ENCODE measurements at places on chromosomes 3 and 15.

GRCh38 chr3:180987344-180987743, 2.2 kb downstream of the DNAJC19 start:
- no peak for DNase-seq

GRCh38 chr15:54618120-54618519, 578.6 kb downstream of the RSL24D1 start:
- no peak for DNase-seq

DNA sequence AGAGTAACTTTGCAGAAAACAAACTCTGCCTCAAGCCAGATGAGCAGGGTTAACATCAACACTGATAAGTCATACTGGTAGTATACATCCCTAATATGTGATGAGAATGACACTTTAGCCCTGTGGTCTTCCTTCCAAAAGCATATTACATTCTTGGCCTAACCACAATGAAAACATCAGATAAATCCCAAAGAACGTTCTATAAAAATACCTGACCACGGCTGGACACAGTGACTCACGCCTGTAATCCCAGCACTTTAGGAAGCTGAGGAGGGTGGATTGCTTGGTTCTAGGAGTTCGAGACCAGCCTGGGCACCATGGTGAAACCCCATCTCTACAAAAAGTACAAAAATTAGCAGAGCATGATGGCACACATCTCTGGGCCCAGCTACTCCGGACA, 4.7 kb downstream of the TMCC1 start:
- DNase-seq: no peak

- DNase-seq: no peak
These were observed 9.7 kb upstream of the CMTM7 start for GRCh38 chr3:32381922-32382321.

DNA sequence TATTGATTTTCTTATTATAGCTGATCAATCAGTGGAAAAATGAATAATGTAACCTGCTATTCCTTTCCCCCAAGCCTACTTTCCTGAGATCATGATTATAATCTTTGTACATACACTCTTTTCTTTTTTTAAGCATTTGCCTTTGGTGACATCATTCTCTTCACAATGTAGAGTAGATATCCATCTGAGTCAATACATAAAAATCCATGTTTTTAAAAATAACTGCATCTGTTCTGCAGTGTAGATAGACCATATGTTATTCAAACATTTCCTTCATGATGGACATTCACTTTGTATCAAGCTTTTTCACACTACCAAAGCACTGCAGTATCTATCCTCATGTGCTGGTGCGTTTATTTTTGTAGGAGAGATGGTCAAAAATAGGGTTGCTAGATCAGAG, 211.1 kb downstream of the PTPRG start:
- DNase-seq: no peak

DNA sequence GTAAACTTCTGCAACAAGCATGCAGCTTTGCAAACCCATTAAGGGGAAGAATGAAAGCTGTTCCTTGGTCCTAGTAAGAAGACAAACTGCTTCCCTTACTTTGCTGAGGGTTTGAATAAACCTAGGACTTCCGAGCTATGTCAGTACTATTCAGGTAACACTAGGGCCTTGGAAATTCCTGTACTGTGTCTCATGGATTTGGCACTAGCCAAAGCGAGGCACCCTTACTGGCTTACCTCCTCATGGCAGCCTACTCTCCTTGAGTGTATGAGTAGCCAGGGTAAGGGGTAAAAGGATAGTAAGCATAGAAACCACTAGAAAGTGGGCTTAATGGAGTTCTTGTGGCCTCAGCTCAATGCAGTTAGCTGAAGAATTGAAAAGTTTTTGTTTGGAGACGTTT, 224.2 kb downstream of the P3H2 start:
- DNase-seq: no peak

DNA sequence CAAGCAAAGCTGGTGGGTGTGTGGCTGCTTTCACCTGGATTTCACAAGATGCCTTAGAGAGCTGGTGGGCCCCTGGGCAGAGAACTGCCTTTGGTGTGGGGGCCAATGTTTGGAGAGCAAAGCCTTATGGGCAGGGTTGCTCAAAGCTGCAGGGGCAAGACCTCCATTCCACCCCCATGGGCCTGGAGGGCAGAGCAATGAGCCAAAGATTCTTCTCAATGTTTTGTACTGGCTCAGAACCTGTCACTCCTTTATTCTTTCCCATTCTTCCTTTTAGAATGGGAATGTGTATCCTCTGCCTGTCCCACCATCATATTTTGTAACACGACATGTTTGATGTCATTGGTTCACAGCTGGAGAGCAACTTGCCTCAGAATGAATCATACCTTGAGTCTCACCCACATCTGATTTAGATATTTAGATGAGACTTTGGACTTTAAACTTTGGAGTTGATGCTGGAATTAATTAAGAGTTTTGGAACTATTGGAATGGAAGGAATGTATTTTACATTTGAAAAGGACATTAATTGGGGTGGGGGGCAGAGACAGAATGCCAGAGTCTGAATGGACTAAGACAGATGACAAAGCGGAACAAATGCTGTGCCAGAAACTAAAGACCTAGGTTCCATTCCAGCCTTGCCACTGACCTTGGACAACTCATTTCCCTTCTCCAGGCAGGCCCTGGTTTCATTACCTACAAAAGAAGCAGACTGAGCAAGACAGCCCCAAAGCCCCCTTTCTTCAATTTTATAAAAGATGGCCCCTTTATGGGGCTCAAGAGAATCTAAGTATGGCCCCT, 72.9 kb downstream of the DAPK2 start:
- DNase-seq: no peak

DNA sequence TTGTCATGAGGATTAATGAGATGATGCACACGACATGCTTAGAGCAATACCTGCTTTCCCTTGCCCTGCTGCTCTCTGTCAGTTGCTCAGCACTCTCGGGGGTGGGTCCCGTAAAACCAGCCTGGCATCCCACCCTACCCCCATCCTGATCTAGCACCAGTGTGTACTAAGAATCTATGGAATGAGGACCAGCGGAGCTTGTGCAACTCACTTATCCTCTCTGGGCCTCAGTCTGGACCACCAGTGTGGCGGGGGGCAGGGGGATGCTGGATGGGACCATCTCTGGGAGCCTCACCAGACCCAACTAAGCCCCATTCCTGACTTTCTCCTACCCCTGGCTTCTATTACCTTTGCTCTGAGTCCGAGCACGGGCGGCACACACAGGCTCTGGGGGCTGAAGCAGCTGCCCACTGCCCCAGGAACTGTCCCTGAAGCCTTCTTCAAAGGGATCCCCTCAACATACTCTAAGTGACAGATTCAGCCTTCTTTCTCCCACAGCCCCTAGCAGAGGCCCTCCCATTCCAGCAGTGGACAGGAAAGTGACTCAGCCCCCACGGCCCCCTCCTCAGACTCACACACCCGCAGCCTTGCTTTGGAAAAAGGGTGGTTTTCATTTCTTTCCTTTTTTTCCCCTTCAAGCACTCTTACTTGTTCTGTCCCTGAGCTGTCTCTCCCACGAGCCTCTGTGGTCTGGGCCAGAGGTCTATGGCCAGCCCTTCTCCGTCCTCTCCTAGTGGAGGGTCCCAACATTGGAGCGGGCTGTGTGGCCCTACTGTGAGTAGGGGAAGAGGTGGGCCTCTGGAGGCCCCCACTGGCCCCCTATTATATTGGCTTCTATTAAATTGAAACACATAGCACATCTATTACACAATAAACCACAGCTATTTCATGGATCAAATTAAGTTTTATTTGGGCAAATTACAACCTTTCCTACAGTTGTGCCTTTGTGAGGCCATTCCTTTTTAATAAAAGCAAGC, 100.3 kb downstream of the SMAD6 start:
- DNase-seq: no peak

DNA sequence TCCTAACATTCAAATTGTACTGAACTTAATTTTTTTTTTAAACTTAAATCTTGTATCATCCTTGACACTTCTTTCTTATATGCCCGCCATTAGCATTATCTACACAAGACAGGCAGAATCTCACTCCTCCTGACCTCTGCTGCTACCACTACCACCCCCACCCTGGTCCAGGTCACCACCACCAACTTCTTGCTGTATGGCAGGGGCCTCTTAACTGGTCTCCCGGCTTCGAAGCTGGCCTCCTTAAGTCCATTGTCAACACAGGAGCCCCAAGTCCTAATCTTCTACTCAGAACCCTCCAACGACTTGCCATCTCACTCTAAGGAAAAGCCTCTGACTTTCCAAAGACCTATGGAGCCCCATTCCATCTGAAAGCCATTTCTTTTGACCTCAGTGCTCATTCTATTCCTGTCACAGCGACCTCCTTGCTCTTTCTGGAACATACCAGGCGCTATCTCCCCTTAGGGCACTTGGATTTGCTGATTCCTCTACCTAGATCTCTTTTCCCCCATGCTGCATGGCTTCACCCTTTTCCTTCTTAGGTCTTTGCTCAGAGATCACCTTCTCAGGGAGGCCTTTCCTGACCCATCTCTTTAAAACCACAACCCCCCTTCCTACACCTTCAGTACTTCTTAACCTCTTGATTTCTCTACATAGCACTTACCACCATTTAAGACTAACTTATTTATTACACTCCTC, 2.6 kb downstream of the PRC1 start:
- DNase-seq: no peak

DNA sequence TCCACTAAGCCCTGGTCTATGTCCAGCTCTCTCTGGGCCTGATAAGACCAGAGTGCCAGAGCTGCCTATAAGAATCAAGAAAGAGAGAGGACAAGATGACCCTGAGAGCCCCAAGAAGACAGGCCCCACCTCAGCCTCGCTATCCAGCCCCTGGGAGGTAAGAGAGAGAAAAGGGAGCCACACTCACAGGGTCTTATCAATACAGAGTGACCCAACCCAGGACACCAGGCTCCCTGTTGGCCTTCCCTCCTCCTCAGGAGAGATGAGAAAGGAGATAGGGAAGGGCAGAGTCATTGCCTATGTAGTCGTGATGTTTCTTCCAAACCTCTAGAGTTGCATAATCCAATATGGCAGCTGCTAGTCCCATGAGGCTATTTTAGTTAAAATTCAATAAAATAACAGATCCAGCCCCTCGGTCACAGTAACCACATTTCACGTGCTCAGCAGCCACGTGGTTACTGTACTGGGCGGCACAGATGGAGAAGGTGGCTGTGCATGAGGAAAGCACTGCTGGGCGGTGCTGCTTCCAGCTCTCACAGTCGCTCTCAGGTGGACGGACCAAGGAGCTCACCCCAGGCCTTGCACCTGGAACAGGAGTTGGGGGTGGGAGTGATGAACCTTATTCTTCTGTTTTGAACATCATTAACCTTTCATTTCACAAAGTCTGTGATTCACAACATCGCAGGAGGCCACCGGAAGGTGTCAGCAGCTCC, 525.8 kb downstream of the SHQ1 start:
- no peak for DNase-seq

DNA sequence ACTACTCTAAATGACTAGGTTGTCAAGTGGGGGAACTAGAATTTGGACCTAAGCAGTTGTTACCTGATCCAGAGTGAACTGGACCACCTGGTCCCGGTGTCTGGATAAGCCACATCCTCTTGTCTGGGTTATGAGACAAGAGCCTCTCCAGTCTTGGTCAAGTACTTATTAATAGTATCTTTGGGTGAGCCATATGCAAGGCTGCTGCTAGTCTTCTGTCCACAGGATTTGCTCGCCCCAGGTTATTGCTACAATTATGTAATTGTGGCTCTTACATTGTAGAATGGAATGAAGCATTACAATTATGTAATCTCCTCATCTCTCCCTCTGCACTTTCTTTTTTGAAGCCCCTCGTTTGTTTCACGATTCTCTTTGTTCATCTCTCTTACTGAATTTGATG, 24.0 kb upstream of the AGBL1 start:
- no peak for DNase-seq

- DNase-seq: no peak
These were observed 119.0 kb downstream of the XXYLT1 start for GRCh38 chr3:195151866-195152541.

DNA sequence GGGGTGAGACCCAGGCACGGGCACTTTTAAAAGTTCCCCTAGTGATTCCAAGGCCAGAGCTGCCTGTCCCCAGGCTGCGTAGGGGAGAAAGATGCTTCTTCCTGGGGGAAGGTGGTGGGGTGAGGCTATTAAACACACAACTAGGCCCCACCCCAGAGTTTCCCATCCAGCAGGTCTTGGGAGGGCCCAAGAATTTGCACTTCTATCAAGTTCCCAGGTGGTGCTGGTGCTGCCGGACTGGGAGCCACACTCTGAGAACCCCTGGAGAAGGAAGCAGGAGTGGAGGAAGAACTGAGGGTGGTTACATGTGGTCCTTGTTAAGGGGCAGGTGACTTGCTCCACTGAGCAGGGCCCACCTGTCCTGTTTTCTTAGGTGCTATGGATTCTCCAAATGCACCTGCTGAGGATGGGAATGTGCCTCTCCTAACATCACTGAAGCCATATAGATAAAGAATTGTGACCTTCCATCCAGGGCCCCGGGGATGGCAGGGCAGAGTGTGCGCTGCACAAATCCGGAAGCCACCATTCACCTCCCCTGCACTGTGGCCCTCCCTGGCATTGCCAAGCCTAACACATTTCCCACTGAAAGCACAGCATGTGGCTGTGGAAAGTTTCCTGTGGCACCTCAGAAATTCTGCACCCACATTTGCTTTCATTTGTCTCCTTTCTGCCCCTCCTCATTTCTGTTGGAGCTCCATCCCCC, 111.5 kb upstream of the MEF2A start:
- no peak for DNase-seq

DNA sequence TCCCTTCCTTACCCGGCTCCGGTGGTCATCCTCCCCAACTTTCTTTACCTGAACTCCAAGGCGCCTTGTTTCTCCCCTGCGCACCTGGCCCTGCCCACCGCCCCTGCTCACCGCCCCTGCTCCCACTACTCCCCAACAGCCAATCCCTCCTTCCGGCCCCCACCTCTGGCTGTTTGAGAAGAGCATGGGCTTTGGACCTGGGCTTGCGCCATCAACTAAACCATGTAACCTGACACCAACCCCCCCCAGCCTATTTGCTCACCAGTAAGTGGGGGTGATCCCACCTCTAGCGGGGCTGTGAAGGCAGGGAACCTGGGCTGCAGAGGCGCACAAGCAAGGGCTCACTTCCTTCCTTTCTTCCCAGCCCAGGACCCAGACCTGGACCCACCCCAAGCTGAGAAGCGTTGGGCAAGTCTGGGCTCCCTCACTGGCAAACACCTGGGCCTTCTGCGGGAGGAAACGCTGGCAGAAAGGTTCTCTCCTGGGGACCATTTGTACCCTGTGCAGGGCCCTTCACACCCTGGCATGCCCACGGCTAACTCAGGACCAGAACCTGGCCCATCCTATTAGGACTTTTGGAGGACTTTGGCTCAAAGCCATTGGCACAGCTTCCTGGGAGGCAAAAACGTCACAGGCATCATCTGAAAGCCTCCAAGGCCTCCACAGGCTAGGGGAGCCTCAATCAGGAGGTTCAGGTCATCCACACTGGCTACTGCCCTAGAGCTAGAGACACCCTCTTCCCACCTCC, at the start of gene PLXNB1:
TSS of gene PLXNB1 (minus strand) at position 127 of the 748 bp plus-strand sequence. CDS start 5,475 bp downstream, outside the sequence.
- no peak for DNase-seq

GRCh38 chr3:308597-309321, 112.2 kb downstream of the CHL1 start:
- no peak for DNase-seq

GRCh38 chr15:67865766-67866165, 25.9 kb upstream of the RNU6-1 start:
- DNase-seq: no peak

- DNase-seq: no peak
These were observed 6.8 kb upstream of the RARRES1 start for GRCh38 chr3:158739078-158739477.
